H1 (cell line): ENCODE measurements at places on chromosomes 3 and 15.

DNA sequence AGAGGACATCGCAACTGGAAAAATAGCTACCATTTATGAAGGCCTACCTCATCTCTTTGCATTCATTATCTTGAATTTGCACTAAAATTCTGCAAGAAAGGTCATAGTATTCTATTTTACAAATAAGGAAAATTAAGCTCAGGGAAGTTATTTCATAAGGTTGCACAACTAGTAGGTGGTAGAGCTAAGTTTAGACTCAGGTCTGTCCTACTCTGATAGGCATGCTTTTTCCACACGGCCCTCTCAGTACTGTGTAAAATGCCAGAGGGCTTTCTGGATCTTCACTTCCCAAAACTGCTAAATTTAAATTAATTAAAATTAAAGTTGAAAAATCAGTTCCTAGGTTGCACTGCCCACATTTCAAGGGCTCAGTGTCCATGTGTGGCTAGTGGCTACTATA lies 18.3 kb downstream of the MAP2K1 start:
- no peak for DNase-seq

DNA sequence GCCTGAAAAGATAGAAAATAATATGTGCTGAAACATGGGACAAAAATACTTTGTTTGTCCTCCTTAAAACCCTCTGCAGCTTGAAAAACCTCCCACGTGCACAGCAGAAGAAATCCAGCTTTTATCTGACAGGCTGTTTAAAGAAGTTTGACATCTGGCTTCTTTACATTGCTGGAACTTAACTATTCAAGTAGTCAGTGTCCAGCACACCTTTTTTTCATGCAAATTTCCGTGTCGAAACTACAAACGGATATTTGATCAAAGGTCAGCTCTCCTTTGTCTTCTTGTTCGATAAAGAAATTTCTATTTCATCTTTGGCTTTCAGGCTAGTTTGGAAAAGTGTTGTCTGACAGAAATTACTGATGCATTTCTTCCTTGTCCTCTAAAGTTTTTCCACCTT lies 66.8 kb upstream of the KBTBD8 start:
- no peak for DNase-seq

- DNase-seq: no peak
Measured at GRCh38 chr3:71407823-71408222, 175.7 kb downstream of the FOXP1 start.

DNA sequence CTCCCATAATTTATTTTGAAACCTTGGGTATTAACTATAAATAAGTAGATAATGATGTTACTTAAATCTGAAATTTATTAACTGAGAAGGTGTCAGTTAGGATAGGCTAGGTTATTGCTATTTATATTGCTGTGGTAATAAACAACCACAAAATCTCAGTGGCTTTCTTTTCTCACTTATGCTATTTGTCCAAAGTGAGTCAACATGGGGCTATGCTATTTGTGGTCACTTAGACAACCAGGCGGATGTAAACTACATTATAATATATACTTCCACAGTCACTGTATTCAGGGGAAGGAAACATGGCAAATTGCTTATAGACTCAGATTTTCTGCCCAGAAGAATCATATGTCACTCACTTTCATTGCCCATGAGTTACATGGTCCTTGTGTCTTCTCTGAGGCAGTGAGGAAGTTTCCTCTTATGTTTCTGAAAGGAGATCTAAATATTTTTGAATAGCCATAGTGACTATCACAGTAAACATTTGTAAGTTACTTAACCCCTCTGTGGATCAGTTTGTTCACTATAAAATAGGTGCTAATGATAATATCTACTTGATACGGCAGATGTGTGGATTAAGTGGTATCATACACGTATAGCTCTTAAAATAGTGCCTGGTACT lies 19.8 kb downstream of the HMG20A start:
- DNase-seq: no peak

DNA sequence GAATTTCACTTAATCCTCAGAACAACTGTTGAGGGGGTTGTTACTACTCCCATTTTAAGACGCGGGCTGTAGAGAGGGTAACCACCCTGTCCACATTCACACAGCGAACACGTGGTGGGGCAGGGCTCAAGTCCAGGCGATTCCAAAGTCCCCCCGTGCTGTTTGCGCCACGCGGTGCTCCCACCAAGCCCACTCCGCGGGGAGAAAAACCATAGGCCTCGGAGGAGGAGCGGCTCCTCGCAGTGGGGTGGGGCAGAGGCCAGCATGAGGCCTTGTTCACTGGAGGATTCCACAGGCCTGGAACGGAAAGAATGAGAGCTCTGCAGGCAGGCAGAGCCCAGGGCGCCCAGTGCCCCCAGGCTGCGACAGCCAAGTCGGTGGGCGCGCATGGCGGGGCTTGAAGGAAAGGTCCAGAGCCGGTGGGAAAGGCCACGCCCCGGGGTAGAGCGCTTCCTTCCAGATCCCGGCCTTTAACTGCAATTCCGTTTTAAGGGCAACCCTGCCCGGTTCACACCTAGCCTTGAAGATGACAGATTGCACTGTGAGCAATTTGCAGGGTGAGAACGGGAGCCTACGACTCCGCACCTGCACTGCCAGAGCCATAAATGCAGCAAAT lies 161.8 kb upstream of the TBL1XR1 start:
- DNase-seq: no peak
